HL-60 (cell line): ENCODE measurements at places on chromosomes 3 and 15.

- DNase-seq, result no peak
Observed at GRCh38 chr3:33134026-33134625, 20.3 kb downstream of the CRTAP start.

GRCh38 chr15:26841514-26841913, 25.3 kb upstream of the GABRA5 start:
- no peak for DNase-seq

DNA sequence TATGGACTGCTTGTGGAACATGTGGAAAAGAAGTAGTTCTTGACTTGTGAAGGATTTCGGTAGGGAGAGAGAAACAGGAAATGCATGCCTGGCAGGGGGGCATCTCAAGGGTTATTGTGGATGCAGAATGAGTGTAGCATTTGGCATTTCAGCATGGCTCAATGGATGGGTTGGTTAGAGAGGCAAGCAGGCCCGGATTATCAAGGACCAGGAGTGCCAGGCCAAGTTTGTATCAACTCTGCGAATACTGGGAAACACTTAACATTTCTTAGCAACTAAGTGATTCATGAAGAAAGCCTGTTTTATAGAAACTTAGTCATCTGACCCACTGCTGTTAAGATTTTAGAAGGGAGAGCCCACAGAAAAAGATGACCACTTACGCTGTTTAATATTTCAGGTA, 33.6 kb downstream of the KIF15 start:
- DNase-seq, result no peak

DNA sequence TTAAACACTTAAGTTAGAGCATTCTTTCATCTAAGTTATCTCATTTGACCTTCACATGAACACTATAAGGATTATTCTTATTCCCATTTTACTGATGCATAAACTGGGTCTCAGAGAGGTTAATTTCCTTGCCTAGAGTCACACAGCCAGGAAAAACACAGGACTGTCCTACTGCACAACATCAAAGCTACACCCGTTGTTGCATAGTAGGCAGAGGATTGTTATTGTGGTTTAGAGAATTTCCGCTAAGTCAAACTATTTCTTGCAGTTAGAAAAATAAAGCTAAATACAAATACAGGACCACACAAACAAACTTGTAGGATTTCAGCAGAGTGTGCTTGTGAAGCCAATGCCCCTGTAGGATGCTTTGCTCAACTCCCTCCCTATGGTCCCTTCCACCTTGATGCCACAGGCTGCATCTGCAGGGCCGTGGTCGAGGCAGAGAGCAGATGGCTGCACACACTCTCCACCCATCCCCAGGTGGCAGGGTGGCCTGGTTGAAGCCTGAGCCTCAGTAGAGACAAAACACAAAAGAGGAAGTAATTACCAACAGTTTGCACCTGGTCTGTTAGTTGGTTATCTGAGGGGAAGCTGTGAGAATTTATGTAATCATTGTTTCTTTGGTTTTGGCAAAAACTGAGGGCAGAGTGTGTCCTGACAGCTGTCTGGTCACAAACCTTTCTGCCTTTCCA, 41.1 kb upstream of the SKOR1 start:
- peak; percentile 97 for DNase-seq

GRCh38 chr15:74783072-74783807, 1.4 kb downstream of the CSK start:
- peak; percentile 83 for DNase-seq

DNA sequence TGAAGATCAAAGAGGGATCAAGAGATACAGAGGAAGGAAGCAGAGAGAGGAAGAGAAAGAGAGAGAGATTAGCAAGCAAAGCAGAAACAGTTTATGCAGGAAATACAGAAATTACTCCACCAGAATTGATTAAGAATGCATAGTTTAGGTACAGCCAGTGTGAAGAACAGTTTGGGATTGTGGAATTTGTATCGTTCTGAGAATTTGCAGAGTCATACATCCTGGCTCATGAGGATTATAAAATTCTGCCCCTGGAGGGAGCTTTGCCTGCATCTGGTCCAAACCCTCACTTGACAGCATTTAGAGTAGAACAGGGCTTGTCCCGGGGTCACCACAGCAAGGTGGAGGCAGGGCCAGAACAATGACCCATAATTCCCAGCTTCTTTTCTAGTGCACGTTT, 44.1 kb downstream of the MASP1 start:
- DNase-seq, result no peak

- no peak for DNase-seq
Observed at GRCh38 chr3:115666920-115667737, 43.8 kb downstream of the GAP43 start.

GRCh38 chr3:103057003-103057402, 622.2 kb downstream of the ZPLD1 start:
- DNase-seq, result no peak

DNA sequence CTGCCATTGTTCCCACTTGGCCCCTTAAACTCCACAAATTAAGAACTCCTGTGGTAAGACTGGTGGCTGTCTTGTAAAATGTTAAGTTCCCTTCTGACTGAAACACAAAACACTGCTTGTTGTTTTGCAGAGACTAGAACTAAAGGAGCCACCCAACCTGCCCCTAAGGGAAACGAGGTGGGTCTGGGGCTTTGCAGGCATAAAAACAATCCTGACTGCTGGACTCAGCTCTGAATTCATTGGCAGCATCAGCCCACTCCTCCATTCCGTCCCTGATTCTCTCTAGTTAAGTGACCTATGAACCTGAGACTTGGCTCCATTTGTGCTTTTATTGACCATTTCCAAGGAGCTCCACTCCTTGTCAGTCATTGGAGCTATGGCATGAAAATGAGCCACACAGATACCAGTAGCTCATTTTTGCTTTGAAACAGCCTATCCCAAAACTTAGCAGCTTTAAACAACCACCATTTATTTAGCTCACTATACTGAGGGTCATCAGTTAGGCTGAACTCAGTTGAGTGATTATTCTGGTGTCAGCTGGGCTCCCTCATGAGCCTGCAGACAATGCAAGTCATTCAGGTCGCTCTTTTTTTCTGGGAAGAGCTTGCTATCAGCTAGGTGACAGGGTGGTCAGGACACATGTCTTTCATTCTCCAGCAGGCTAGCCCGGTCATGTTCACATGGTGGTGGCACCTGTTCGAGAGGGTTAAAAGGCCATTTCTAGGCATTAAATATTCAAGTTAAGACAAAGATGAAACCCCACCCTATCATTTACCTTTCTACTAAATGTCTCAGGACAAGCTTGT, 175.1 kb upstream of the CTNNB1 start:
- DNase-seq, result no peak

DNA sequence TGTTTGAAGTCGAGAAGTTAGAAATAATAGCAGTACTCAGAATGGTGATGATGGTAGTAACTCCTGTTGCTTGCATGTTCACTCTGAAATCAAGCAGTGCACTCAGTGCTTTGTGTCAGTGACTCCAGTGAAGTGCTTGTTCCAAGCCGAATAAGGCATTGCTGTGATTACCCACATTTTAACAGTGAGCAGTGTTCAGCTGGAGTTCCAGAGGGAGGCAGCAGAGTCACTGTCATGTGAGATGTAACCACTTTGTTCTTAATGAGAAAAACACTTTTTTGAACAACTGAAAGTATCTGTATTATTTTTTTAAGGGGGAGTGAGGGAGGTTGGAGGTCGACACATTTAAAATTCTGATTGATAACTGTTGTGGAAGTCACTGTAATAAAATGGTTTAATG, 3.7 kb downstream of the MDFIC2 start:
- no peak for DNase-seq

DNA sequence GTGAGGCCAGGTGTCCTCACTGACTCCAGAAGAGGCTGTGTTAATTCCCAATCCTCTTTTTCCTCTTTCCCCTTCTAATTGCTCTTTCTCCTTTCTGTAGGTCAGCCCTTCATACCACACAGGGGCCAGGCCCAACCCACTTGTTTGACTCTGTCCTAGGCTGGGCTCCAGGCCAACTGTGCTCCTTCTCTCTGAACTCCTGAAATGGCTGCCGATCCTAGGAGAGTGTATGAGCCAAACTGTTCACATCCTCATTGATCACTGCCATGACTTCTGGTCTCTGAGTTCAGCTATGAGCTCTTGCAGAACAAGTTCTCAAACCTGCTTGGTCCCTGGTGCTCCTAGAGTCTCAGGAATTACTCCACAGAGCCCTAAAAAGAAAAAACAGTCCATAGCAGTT, 145.1 kb downstream of the VGLL4 start:
- DNase-seq, result no peak

DNA sequence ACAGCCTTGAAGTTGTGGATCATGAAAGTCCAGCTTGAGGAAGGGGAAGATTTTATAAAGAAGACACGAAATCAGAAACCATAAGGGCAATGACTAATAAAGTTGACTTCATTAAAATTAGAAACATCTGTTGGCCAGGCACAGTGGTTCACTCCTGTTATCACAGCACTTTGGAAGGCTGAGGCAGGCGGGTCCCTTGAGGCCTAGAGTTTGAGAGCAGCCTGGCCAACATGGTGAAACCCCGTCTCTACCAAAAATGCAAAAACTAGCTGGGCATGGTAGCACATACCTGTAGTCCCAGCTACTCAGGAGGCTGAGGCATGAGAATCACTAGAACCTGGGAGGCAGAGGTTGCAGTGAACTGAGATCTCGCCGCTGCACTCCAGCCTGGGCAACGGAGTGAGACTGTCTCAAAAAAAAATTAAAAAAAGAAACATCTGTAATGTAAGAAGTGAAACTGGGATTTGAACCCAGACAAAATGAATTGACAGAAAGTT, 7.9 kb upstream of the UBXN7 start:
- no peak for DNase-seq

DNA sequence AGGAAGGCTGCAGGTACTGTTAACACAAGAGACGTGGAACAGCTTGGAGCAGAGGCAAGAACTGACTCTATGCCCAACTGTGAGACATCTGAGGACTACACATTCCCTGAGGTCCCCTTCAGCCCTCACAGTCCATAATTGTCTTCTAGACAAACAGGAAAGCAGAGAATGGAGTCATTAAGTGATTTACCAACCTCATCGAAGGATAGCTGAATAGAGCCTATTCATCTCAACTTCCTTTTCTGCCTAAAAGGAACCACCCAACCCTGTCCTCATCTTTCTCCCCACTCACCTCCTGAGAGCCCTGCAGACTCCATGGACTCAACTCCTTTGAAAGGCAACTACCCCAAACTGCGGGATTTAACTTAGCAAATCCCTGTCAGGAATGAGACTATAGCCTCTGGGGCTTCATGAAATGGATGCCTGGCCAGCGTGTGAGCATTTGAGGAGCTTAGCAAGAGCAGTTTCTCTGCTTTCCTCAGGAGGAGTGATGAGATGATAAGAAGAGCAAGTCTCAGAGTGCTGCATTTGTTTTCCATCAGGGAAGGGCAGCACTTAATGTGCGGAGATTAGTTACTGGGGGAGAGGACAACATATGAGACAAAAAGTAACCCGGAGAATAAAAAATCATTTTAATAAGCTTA, 61.5 kb upstream of the FILIP1L start:
- DNase-seq, result no peak

- no peak for DNase-seq
Observed at GRCh38 chr3:87462228-87462627, 185.8 kb upstream of the POU1F1 start.

DNA sequence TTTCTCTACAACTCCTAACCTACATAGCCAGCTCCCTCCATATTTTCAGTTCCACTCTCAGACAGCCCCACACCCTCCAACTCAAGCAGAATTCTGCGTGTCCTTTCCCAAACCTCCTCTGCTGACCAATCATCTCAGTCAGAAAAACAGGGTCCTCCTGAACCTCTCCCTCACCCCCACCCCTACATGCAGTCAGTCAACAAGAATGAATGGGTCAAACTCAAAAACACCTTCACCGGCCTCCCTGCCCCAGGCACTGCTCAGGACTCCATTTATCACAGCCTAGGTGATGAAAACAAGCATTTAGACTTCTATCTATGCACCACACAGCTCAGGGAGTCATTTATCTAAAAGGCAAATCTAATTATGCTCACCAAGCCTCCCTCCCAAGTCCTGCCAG, 32.4 kb downstream of the MYL3 start:
- DNase-seq, result no peak

DNA sequence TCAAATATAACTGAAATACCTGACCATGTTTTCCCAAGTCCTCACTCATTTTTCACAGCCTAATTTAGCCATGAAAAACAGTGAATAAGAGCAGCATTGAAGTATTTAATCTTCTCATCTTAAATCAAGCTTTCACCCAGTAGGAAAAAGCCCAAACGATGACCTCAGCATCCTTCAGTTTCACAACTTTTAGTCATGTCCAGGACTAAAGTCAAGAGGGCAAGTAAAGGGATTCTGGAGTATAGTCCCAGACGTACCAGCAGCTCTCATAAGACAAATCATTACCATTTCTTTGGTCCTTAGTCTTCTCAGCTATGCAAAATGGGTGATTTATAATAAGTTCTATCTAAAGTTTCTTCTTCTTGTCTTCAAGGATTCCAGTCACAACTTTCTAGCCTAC, 237.3 kb downstream of the IL5RA start:
- no peak for DNase-seq

DNA sequence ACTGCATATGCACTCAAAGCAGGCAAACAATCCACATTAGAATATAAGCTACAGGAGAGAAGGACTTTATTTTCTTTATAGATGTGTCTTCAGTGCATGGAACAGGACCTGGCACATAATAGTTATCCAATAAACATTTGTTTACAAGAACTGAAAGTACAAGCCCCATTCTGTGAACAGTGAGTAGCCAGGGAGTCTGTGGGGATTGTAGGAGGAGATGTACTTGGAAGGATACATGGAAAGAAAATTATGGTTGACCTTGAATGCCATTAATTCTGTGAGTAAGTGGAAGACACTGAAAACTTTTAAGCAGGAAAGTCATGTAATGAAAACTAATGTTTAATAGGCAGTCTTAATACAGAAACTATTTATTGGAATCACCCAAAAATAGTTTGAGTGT, 28.3 kb downstream of the MASP1 start:
- DNase-seq, result no peak

DNA sequence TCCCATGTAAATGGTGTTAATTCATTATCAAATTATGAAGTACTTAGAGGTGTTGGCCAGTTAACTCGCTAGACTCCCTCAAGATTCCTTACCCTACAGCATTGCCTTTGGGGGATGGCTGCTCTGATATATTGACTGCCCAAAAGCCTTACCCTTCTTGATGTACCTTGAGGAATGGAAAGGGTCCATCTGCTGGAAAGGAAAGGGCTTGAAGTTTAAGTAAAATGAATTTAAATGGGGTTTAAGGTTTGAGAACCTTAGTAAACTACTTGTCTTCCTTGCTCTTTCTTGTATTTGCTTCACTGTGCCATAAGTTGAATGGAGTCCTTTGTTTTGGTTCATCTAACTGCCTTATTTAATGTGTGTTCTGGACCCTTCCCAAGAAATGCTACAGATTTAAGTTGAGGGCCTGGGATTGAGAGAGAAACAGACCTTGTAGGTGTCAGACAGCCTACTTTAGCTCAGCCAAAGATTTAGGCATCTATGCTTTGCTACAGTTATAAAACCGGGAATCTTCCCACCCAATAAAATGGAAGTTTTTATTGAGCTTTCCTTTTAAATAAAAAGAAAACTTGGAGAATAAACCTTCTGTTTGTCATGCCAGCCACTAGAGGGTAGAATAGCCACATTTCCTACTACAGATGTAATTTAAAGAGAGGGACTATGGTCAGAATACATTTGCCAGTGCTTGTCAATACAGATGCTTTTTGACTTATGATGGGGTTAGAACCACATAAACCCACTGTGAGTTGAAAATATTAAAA, 25.3 kb downstream of the CMSS1 start:
- peak; percentile 9 for DNase-seq
